ENCODE measurements at places on chromosomes 5 and 9. TPM values are rescaled to one million over a fixed set of nuclear protein-coding genes. Genes with fewer than 3 reads are reported as not detected.
A peak's percentile ranks its signal among the peaks of the same experiment; 100 is the strongest.

ACOT12 gene
- polyA plus RNA-seq = not detected

GAPVD1 gene
- 39.6 TPM for polyA plus RNA-seq

IL3 gene
- polyA plus RNA-seq = not detected

PRLR gene
- polyA plus RNA-seq = not detected

DNA sequence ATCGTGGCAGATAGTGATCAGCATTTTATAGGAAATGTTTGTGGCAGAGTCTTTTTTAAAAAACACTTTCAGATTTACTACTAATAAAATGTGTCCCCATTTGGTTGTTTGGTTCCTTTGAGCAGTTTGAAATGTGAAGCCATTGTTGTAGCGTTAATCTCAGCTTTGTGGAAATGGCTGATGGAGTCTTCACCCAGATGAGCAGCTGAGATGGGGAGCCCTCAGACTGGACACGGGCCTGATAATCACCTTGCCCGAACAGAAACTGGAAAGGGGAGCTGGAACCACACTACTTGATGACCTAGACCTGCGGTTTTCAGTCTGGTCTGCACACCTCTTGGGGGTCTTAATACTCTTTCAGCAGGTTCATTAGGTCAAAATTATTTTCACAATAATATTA, 20.6 kb upstream of the ANP32B start:
- DNase-seq = no peak

GRCh38 chr5:13478831-13479465, 465.5 kb downstream of the DNAH5 start:
- DNase-seq = no peak

- no peak for DNase-seq
These were observed 7.0 kb downstream of the UBE2QL1 start for GRCh38 chr5:6455571-6456200.

- DNase-seq = no peak
These were observed 378.2 kb upstream of the RPS23 start for GRCh38 chr5:82656341-82656761.

DNA sequence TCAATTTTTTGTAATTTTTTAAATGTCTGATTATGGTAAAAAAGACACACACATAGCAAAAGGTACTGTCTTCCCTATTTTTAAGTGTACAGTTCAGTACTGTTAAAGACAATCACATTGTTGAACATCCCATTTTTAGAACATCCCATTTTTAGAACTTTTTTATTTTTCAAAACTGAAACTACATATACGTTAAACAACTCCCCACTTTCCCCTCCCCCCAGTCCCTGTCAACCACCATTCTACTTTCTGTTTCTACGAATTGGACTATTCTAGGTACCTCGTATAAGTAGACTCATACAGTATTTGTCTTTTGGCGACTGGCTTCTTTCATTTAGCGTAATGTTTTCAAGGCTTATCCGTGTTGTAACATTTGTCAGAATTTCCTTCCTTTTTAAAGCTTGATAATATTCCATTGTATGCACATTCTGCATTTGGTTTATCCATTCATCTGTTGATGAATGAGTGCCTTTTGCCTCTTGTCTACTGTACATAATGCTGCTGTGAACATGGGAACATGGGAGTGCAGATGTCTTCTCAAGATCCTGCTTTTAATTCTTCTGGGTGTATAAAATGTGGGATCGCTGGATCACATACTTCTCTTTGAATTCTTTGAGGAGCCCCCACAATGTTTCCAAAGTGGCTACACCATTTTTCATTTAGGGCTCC, 154.0 kb downstream of the PIK3R1 start:
- peak; percentile 17 for DNase-seq

DNA sequence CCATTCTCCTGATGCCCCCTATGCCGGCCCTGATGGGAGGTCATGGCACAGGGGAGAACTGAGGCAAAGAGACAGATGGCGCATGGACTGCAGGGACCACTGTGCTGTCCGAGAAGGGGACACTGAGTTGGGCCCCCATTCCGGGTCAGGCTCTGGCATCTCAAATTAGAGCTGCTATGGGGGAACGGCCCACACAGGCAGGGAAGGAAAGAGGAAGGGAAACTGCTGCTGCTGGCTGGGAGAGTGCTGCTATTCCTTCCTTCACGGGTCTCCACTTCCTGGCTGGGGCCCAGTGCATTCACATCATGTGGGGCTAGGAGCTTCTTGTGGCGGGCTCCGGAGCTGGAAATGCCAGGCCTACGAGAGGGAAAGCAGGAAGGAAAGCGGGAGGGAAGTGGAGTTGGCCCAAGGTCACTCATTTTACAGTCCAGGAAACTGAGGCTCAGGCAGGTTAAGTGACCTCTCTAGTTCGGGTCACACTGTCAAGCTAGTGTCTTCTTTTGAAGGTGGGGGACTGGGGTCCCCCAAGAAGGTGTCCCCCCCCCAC, 1.3 kb upstream of the CARD19 start:
- no peak for DNase-seq

GRCh38 chr9:78314953-78315870, 18.3 kb downstream of the PSAT1 start:
- no peak for DNase-seq

All from naive thymus-derived CD4-positive, alpha-beta T cell (primary cell).